HFFc6 (cell line): ENCODE measurements at places on chromosomes 7 and 10. TPM values are rescaled to one million over a fixed set of nuclear protein-coding genes. Genes with fewer than 3 reads are reported as not detected.

GRCh38 chr10:101671453-101671852, 23.5 kb downstream of the FBXW4 start:
- no peak overlapping the region for H3K27ac ChIP-seq
- H3K4me3 ChIP-seq, result no peak overlapping the region
- no peaks in the 10 kb centered on the region for H3K4me1 ChIP-seq
- H3K27me3 ChIP-seq, result peaks cover 1% of the 10 kb centered on the region; the same call in 1 of the 2 replicates
- peaks cover 41% of the 10 kb centered on the region for H3K36me3 ChIP-seq

GRCh38 chr10:111879969-111880368, 303.6 kb downstream of the GPAM start:
- H3K4me1 ChIP-seq, result no peaks in the 10 kb centered on the region
- no peak overlapping the region for H3K27ac ChIP-seq
- no peak overlapping the region for H3K4me3 ChIP-seq
- no peak for DNase-seq
- H3K27me3 ChIP-seq, result no peaks in the 10 kb centered on the region; the same call in 1 of the 2 replicates

The VSTM4 gene
- 0.07 to 0.21 TPM (median 0.17 TPM) in 3 replicates for total RNA-seq

DNA sequence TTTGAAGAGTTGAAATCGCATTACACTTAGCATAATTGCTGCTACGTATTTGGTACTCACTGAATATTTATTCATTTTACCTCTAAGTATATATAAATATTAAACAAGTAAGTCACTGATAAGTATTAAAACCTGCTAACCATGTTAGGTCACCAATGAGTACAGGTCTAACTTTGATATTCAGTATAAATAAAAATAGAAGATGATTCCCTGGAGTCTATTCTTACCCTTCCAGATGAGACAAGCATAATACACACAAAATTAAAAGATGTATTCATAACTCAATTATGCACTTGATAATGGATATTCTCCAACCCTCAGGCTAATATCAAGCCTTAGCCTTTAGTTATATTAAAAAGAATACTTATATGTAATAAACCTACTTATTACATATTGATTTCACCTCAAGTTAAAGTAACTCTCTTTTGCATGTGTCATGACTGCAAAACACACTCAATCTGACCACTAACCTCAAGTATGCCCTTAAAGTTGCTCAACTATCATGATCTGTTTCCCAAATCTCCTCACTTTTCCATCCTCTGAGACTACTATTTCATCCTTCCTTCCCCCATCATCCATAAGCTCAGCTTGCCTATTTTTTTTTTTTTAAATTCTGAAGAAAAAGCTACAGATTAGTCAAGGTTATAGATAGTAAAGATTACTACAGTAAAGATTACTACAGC, 46.8 kb downstream of the IPMK start:
- no peaks in the 10 kb centered on the region; the same call in 1 of the 2 replicates for H3K27me3 ChIP-seq
- H3K27ac ChIP-seq, result no peak overlapping the region
- H3K4me1 ChIP-seq, result peaks cover 36% of the 10 kb centered on the region
- no peak overlapping the region for H3K4me3 ChIP-seq
- H3K36me3 ChIP-seq, result peaks cover 5% of the 10 kb centered on the region

DNA sequence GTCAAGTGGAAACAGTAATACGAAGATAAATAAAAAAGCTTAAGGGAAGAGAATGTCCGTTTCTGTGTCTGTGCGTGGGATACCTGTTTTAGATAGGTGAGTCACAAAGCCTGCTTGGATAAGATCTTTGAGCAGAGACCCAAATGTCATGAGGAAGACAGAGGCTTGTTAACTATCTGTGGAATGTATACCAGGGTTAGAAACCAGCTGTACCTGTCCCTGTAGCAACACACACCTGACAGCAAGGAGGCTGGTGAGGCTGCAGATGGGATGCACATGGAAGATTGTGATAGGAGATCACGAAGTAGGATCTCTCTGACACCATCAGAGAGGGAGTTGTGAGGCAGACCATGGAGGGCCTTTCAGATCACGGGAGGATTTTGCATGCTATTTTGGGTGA, 105.3 kb downstream of the ARHGAP21 start:
- H3K4me3 ChIP-seq, result no peak overlapping the region
- no peak for DNase-seq
- H3K27ac ChIP-seq, result peak overlapping the region; percentile 12
- peaks cover 32% of the 10 kb centered on the region for H3K4me1 ChIP-seq
- H3K27me3 ChIP-seq, result no peaks in the 10 kb centered on the region; the same call in 1 of the 2 replicates

The CRPPA gene
- 2.3 to 2.8 TPM (median 2.6 TPM) in 3 replicates for total RNA-seq

DNA sequence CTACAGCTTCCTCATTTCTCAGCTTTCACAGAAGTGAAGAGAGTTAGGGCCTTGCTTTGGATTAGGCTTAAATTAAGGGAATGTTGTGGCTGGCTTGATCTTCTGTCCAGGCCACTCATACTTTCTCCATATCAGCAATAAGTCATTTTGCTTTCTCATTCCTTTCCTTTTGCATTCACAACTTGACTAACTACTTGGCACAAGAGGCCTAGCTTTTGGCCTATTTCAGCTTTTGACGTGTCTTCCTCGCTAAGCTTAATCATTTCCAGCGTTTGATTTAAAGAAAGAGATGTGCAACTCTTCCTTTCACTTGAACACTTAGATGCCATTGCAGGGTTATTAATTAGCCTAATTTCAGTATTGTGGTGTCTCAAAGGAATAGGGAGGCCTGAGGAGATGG, 712.0 kb downstream of the INHBA start:
- peaks cover 14% of the 10 kb centered on the region for H3K4me1 ChIP-seq
- H3K27me3 ChIP-seq, result no peaks in the 10 kb centered on the region
- H3K36me3 ChIP-seq, result no peaks in the 10 kb centered on the region
- no peak overlapping the region for H3K27ac ChIP-seq
- no peak for DNase-seq

The MALRD1 gene
- total RNA-seq, result not detected in 2 replicates

DNA sequence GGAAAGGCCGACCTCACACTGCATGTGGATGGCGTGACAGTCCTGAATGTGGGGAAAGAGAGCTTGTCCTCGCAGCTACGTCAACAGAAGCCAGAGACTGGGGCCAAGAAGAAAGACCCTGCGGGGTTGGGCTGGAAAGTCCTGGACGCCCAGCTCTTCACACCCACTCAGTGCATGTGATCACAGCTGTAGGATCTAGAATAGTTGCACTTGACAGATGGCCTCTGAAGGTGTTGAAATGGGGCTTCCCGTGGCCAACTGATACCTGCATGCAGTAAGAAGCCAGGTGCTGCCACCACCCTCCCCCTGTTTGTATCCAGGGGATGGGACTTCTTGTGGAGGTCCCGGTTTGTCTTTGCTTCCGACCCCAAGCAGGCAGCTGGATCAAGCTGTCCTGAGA, 34.1 kb upstream of the OCM2 start:
- DNase-seq, result no peak
- no peak overlapping the region for H3K27ac ChIP-seq
- no peak overlapping the region for H3K4me3 ChIP-seq

GRCh38 chr7:126426652-126427051, 826.1 kb downstream of the GRM8 start:
- no peak overlapping the region for H3K27ac ChIP-seq
- no peak for DNase-seq
- no peaks in the 10 kb centered on the region for H3K4me1 ChIP-seq
- no peaks in the 10 kb centered on the region for H3K36me3 ChIP-seq
- no peaks in the 10 kb centered on the region; the same call in none of the 2 replicates for H3K27me3 ChIP-seq

DNA sequence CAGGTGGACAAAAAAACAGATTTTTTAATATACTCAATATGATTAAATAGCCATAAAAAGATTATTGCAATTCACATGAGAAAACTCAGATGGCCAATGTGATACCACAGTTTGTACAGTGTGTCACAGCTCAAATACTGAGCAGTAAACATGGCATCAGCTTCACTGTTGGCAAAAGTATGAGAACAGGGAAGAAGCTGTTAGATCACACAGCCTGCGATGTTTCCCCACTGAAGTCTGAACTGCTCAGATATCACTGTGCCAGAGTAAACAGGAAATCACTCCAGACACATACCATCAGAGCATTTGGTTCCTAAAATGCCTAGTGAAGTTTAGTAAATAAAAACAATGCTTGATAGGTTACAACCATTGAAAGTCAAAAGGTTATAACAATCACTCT, 347.8 kb downstream of the ETV1 start:
- no peak overlapping the region for H3K4me3 ChIP-seq
- H3K4me1 ChIP-seq, result no peaks in the 10 kb centered on the region
- H3K27me3 ChIP-seq, result peaks cover 1% of the 10 kb centered on the region; the same call in 1 of the 2 replicates
- no peaks in the 10 kb centered on the region for H3K36me3 ChIP-seq
- no peak overlapping the region for H3K27ac ChIP-seq
- DNase-seq, result no peak

The TDRD1 gene
- total RNA-seq, result not detected in 3 replicates

The NCOA4 gene
- 124 and 142 TPM in 2 replicates for total RNA-seq
